ENCODE measurements at places on chromosomes 13 and 19. TPM values are rescaled to one million over a fixed set of nuclear protein-coding genes. Genes with fewer than 3 reads are reported as not detected.

Gene F7
- total RNA-seq: not detected

Gene PPFIA3
- total RNA-seq: 1.8 TPM

GRCh38 chr19:6868351-6868750, 19.0 kb upstream of the ADGRE1 start:
- DNase-seq: no peak

Gene ZNF211
- total RNA-seq: 13.6 TPM

- no peak for DNase-seq
Measured at GRCh38 chr13:81139987-81140386, 799.1 kb upstream of the SPRY2 start.

DNA sequence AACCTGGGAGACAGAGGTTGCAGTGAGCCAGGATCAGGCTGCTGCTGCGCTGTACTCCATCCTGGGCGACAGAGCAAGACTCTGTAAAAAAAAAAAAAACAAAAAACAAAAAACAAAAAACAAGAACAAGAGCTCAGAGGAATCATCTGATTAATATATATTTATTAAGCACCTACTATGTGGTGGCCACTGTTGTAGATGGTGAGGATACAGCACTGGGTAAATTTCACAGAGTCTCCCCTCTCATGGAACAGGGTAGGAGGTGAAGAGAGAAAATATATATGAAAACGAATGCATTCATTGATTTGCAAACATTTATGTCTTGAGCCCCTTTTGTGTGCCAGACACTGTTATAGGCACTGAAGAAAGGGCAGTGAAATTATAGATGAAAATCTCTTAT, 5.9 kb upstream of the SERTAD1 start:
- no peak for DNase-seq

- DNase-seq: no peak
Measured at GRCh38 chr19:46697204-46697960, 19.5 kb downstream of the PRKD2 start.

- DNase-seq: no peak
Measured at GRCh38 chr13:103174966-103175365, 108.7 kb upstream of the SLC10A2 start.

Gene KLK13
- total RNA-seq: not detected

Gene WASF3
- total RNA-seq: not detected

- no peak for DNase-seq
Measured at GRCh38 chr19:9848762-9849161, 13.6 kb downstream of the PIN1 start.

GRCh38 chr13:99496184-99497142, 4.8 kb upstream of the TM9SF2 start:
- peak; percentile 91 for DNase-seq

GRCh38 chr19:43524922-43525835, 1.8 kb downstream of the ETHE1 start:
- DNase-seq: peak; percentile 49

- DNase-seq: no peak
Measured at GRCh38 chr13:84191139-84191538, 308.9 kb upstream of the SLITRK1 start.

GRCh38 chr13:101624210-101624922, 171.9 kb downstream of the ITGBL1 start:
- no peak for DNase-seq

Gene POSTN
- not detected for total RNA-seq

Gene SH2D3A
- 28.2 TPM for total RNA-seq

Gene NLRP11
- not detected for total RNA-seq

GRCh38 chr13:53159431-53159830, 130.8 kb downstream of the OLFM4 start:
- DNase-seq: no peak

GRCh38 chr13:51330791-51331190, 8.7 kb upstream of the SERPINE3 start:
- no peak for DNase-seq

DNA sequence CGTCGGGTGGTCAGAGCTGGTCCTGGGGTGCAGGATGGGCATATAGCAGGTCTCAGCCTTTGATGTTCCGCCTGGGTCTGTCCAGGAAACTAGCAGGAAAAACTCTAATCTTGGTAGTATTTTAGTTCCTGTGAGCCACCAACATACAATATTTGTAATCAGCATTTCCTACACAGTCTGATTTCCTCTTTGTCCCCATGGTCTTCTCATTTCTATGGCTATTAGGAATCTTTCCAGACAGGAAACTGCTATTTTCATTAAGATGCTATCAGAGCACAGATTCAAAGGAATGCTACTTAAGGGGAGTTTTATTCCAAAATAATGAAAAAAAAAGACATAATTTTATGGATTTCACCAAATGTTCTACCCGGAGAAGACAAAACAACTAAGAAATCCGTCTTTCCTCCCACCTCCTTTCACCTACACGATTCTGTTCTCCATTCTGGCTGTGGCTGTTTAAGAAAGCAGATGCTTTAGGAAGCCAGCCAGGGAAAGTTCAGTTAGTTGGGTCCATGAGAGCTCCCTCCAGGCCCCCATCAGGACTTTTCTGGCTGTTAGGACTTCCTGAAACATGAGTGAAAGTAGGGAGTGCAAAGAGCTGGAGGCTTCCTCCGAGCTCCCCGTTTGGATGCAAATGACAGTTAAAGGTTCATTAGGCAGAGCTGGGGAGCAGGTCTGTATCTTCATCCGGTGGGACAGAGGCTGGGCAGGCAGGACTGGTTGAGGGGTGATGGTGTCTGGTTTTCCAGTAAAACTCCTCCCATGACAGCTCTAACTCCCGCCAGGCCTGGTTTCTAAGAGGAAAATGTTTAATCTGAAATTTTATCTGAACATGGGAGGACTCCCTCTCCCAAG, 36.3 kb downstream of the SHISA2 start:
- DNase-seq: no peak

GRCh38 chr19:43773725-43774102, 7.1 kb downstream of the KCNN4 start:
- DNase-seq: no peak

GRCh38 chr13:33016414-33017322, at the start of gene KL:
TSS of gene KL (plus strand) at chr13:33016423. CDS start at chr13:33016441, 18 bp downstream.
- DNase-seq: peak; percentile 34

DNA sequence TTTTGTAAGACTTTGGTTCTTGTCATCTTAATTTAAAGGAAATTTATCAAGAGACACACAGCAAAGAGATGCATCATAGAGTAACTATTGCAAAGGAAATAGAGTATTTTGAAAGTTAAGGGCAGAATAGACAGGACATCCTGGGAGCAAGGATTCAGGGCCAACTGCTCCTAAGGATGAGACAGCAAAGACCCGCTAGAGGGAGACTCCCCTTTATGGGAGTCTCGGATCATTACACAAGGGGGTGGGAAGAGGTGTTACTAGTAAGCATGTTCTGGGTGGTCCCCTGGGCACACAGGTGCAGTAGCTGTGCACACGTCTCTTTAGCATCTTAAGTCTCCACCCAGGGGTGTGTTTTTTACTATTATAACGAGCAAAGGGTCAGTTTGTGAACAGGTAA, 9.6 kb downstream of the ZSCAN5C start:
- DNase-seq: no peak

- no peak for DNase-seq
Measured at GRCh38 chr13:111659219-111659775, 338.9 kb downstream of the TEX29 start.

DNA sequence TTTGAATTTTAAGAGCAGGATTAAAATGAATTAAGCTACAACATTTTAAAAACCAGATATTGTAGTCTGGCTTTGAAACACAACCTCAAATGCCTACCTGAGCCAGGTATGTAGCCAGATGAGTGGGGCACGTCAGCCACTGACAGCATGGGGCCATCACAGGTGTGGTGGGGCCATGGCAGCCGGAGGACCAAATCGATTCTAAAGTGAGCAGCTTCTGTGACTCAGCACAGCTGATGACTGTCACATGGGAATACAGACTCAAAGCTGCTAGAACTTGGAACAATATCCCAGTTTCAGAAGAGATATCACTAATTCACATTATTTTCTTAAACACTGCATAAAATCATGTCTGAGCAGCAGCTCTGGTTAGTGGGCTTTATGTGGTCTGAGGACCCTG, 52.8 kb downstream of the SERP2 start:
- DNase-seq: no peak

- peak; percentile 51 for DNase-seq
Measured at GRCh38 chr19:17766543-17767131, 15.4 kb downstream of the FCHO1 start.

- DNase-seq: no peak
Measured at GRCh38 chr19:22526661-22527272, 104.6 kb upstream of the ZNF98 start.

Gene UHRF1
- 173 TPM for total RNA-seq

DNA sequence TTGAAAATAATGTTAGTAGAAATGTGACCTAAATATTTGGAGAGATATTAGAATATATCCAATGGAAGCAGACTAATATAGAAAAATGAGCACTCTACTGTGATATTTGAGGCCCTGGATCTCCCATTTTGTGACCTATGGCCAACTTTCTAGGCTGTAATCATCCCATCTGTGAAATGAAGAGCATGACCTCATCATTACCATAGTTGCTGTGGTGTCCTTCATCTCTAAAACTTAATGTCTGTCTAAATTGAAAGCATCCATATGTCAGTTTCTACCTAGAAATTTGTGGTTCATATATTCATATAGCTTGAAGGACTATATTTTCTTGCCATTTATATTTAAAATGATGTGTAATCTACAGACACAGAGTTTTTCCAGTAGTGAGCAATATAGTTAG, 41.6 kb downstream of the PAN3 start:
- no peak for DNase-seq

- peak; percentile 69 for DNase-seq
Measured at GRCh38 chr19:5170329-5170745, 170.3 kb downstream of the PTPRS start.

GRCh38 chr13:96229356-96229755, 139.4 kb downstream of the HS6ST3 start:
- no peak for DNase-seq

DNA sequence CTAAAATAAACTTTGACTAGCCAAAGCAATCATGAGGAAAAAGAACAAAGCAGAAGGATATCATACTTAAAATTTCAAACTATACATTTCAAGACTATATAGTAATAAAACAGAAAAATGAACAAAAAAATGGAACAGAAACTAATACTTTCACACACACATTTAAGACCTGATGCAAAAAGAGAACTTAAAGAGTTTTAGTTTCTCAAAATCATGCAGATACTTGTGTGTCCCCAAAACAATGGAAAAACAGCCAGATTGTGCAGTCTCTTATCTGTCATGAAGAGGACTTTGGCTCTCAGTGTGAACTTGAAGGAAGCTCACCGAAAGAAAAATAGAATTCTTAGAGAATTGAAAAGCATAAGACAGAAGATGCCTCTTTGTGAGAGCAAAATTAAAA, 16.1 kb downstream of the ZNF506 start:
- DNase-seq: no peak

Gene CASP14
- total RNA-seq: not detected

DNA sequence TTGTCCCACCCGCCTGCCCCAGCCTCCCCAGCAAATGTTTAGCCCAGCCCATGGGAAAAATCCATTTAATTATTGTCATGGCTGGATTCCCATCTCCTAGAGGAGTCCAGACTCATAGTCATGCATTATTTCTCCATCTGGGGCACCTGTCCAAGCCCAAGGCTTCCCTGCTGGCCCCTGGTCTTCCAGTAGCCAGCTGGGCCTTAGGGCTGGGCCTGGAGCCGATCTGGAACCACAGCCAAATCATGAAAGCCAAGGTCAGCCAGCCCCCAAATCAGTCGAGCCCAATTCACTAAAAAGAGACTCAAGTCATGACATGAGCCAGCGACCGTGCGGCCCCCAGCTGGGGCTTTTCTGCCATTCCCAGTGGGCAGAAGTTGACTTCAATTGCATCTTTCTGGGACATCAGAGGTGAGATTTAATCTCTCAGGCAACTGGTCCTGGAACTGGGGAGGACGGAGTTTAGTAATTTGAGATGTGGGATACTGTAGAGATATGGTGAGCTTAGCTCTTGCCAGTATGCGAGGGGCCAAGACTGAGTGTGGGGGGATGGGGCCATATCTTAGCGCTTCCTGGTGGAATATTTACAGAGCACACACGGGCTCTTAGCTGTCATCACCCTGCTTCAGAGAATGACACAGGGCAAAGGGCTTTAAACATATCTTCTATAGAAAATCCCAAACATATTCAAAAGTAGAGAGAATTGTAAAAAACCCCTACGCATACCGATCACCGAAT, 9.4 kb upstream of the PGLYRP2 start:
- DNase-seq: no peak

- DNase-seq: no peak
Measured at GRCh38 chr13:52847682-52848432, 583 bp downstream of the PCDH8 start.

Gene CEACAM1
- 22.5 TPM for total RNA-seq

DNA sequence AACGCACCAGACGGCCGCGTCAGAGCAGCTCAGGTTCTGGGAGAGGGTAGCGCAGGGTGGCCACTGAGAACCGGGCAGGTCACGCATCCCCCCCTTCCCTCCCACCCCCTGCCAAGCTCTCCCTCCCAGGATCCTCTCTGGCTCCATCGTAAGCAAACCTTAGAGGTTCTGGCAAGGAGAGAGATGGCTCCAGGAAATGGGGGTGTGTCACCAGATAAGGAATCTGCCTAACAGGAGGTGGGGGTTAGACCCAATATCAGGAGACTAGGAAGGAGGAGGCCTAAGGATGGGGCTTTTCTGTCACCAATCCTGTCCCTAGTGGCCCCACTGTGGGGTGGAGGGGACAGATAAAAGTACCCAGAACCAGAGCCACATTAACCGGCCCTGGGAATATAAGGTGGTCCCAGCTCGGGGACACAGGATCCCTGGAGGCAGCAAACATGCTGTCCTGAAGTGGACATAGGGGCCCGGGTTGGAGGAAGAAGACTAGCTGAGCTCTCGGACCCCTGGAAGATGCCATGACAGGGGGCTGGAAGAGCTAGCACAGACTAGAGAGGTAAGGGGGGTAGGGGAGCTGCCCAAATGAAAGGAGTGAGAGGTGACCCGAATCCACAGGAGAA, 1.9 kb downstream of the PPP1R12C start:
- no peak for DNase-seq

DNA sequence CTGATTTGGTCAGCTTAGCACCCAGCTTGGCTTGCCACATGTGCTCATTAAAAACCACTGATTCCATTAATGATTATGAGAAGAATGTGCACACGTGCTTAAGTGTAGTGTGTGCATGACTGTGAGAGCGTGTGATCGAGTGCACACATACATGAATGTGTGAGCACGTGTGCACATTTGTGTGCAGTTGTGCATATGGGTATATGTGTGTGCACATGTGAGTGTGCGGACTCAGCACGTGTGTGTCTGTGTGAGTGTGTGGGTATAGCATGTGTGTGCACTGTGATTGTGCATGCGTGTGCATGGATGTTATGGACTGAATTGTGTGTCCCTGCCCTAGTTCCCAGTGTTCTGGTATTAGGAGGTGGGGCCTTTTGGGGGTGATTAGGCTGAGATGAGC, 202.1 kb upstream of the ZNF536 start:
- DNase-seq: no peak

GRCh38 chr19:1237754-1238368, at the start of gene CBARP:
TSS of gene CBARP (minus strand) at chr19:1238005. CDS start at chr19:1236100, 1,905 bp downstream.
- no peak for DNase-seq

GRCh38 chr13:42547612-42548011, 26.3 kb upstream of the TNFSF11 start:
- DNase-seq: no peak
